Astrocyte (in vitro differentiated cells and primary cell): ENCODE measurements at places on chromosomes 2 and 18. TPM values are rescaled to one million over a fixed set of nuclear protein-coding genes. Genes with fewer than 3 reads are reported as not detected.

The SERPINB2 gene
- total RNA-seq: 0.60 and 1.7 TPM in 2 replicates

DNA sequence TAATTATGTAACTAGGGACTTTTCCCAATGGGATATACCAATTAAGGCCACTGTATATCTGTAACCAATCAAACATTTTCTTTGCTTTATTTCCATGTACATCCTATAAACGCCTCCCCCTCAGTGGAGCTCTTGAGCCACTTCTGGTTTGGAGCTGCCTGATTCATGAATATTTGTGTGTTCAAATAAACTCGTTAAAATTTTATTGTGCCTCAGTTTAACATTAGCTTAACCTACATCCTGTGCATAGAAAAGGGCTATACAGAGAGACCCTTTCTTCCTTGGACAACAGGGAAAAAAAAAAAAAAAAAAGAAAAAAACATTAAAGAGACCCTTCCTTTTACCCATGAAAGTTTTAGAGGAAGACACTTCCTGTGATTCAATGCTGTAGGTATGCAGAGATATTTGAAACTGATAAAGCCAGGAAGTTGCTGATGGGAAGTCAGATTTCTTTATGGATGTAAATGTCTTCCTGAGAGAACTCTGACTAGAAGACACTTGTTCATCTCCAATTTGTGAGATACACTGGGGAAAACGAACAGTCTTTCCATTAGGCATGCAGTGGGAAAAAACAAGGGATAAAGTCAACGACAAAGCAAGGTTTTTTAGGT, 614.6 kb upstream of the SOX11 start:
- no peak for DNase-seq

DNA sequence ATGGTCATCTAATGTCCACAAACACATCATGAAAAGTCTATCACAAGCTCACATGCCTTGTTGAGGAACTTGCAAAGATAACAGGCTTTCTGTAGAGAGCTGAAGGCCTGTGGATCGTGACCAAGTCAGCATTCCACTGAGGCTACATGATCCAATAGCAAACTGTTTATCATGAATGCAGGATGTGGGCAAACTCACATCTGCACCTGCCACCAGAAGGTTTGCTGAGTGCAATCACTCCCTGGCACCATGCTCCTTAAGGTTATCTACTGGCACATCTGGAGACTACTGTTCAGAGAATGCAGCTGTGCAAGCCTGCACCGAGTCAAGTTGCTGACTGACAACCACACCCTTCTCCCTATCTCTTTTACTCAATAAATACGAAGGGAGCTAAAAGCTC, 67.3 kb upstream of the ACAA2 start:
- DNase-seq: peak; percentile 16

DNA sequence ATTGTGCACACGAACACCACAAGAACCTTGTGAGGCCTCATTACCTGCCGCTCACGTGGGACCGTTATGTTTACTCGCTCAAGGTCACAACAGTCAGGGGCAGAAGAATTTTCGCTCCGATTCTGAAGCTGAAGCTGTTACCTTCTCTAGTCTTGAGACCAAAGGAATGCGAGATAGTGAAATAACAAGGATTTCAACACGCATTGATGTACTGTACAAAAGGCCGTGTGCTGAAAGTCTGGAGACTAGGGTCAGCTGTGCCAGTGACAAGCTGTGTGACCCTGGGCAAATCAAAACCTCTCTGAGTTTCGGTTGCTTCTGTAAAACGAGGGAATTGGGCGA, 583 bp downstream of the NEMP2 start:
- no peak for DNase-seq

- DNase-seq: peak; percentile 93
Measured at GRCh38 chr18:32301976-32302743, 112.3 kb downstream of the MEP1B start.

The ZNF532 gene
- 128 and 135 TPM in 2 replicates for total RNA-seq

DNA sequence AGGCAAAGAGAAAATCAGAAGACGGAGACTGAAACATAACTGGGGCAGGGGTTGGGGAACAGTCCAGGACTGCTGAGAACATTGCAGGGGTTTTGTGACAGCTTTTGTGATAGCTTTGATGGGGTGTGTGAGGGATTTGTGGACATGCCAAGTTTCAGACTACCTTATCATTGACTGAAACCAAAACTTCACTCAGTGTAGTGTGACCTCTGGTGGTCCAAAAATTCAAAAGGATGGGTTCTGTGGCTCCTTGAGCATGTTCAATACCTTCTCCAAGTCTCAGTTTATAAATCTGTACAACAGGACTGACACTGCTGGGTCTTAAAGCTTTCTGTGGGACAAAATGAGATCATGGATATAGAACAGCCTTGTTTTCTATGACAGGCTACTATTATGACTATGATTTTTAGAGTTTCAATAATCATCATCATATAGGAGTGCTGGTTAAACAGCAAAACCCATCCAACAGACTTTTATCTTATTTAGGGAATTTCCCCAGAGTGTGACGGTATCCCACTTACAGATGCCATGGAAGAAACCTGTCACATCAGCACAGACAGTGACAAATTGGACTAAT, 259.2 kb upstream of the SLC14A2 start:
- no peak for DNase-seq

DNA sequence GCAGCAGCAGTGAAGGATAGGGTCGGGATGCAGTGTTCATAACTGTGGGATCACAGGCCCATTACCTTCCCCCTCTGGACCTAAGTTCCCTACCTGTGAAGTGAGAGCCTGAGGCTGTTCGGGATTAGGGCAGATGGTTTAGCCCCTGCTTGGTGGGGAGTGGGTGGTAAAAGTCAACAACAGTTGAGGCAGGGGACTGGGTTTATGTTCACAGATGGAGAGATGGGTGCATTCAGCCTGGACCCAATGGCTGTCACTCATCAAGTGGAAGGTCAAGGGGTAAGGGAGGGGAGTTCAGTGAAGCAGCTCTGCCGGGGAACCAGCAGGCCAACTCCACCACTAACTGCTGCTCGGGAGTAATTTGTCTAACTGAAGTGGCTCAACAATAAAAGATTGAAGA, 180.4 kb downstream of the FAM210A start:
- DNase-seq: no peak

The AMER3 gene
- 0.07 TPM in 1 of 2 replicates, not detected in the other for total RNA-seq
